Stimulated activated CD8-positive, alpha-beta memory T cell treated with anti-CD3 and anti-CD28 coated beads, Interleukin-4, amount 100 ng/mL, for 1 hour (primary cell): ENCODE measurements at places on chromosomes 6 and 20.

DNA sequence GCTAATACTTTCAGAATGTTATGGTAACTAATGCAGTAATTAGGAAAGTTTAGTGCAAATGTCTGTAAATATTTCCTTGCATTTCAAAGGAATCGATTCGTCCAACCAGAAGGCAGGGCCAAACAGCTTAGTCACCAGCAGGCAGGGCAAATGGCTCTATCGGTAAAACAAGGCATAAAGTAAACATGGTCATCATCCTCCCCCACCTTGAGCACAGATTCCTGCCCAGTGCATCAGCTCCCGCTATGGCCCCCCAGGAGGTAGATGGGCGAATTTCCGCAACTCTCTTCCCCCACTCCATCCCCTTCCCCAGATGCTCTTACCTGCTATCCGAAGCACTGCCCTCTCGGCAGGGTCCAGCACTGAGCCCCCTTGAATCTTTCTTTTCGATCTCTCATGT is 103.8 kb upstream of the BEND6 start:
- DNase-seq, result no peak

DNA sequence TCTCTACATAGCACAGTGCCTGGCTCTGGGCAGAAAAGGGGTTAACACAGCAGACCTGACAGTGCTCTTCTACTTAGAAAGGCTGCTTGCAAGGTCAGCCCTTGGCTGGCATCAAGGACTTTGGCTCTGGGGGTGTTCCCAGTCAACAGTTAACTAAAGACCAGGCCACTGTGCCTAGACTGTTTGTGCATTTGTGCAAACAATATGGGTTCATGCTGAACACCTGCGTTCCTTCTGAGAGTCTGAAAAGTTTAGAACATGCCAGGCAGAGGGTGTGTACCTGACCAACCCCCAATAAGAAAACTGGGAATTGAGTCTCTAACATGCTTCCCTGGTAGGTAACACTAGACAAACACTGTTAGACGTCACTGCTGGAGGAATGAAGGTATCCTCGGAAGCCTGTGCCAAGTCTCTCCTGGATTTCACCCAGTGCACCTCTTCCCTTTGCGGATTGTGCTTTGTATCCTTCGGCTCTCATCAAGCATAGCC is 110.7 kb downstream of the PDE10A start:
- DNase-seq, result no peak

GRCh38 chr20:23370873-23371272 is 8.9 kb downstream of the GZF1 start:
- no peak for DNase-seq

DNA sequence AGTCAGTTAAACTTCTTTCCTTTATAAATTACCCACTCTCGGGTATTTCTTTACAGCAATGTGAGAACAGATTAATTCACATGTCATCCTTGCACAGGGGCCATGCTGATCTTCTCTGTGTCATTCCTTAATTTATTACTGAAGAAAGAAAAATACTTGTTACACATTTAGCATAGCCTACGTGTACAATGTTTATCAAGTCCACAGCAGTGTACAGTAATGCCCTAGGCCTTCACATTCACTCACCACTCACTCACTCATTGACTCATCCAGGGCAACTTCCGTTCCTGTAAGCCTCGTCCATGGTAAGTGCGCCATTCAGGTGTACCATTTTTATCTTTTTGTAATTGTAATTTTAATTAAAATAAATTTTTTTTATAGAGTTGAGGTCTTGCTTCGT is 73.6 kb downstream of the RSPH3 start:
- DNase-seq, result no peak

- DNase-seq, result no peak
Observed at GRCh38 chr6:67630146-67630545, 1004.9 kb upstream of the ADGRB3 start.

- no peak for DNase-seq
Observed at GRCh38 chr20:911882-912600, 4.1 kb downstream of the ANGPT4 start.

DNA sequence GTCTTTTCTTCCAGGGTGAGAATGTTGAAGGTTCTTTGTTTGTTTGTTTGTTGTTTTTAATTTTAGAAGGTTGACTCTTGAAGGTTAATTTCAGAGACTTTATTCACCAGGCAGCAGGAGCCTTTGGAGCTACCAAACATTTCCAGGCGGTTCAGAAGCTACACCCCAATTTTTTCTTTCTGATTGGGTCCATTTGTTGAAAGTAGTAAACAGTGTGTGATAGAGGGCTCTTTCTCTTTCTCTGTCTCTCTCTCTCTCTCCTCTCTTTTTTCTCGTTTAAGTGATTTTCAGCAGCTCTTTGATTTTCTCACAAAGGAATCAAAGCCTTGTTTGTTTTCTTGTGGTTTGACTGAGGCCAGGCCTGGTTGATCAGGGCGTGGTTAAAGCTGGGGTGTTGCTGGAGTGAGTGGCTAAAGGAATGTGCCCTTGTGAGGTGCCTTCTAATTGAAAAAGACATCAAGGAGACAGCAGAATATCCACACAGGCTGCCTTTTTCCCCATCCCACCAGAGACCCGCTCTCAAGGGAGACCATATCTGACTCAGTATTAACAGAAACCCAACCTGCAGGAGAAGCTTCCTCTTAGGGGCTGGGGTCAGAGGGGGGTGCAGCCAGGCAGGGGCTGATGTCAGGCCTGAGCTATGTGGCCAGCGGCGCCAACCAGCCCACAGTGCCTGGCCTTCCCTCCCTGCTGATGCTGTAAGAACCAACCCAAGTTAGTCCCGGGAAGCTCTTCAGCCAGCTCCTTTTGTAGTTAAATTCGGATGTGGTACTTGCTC is 40.4 kb upstream of the NAA20 start:
- DNase-seq, result no peak

DNA sequence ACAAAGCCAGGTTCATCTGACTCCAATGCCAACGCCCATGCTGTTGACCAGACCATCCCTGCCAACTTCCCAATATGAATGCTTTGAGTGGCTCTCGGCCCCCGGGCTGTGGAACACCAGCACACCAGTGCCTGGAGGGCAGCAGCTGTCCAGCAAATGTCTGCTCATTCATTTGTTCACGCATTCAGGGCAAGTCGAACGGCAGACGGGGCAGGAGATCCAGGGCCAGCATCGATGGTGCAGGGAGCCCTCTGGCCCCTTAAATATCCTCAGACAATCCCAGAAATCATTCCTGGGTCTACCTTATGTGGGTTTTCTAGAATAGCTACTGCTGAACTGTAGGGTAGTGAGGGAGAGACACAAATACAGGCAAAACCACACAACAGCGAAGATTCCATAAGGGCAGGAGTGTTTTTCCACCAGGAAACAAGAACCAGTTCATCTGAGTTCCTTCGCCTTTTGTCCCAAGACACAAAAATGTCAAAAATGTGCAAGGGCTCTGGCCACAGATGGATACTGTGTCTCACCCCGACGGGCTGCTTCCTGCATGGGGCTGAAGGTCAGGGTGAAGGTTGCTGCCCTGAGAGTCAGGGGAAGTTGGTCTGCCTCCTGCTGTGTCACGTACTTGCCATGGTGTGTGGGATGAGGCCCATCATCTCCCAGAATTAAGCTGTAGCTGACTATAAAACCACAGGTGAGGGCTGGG is 15.5 kb downstream of the RIPOR3 start:
- DNase-seq, result no peak

DNA sequence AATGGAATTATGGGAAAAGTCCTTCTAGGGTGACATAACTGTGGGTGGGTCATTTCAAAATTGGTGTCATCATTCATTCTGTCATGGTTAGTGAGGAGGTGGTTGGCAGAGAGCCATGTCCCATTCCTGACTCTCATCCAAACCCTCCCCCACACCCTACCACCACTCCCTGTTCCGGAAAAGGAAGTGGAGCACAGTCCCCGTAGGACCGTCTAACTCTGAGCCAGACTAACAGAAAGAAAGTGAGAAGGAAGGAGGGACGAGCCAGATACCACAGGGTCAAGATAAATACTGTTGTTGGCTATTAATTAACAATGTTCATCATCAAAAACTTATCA is 4.8 kb downstream of the TRIM10 start:
- no peak for DNase-seq

GRCh38 chr6:20058912-20059311 is 153.4 kb downstream of the MBOAT1 start:
- DNase-seq, result no peak

DNA sequence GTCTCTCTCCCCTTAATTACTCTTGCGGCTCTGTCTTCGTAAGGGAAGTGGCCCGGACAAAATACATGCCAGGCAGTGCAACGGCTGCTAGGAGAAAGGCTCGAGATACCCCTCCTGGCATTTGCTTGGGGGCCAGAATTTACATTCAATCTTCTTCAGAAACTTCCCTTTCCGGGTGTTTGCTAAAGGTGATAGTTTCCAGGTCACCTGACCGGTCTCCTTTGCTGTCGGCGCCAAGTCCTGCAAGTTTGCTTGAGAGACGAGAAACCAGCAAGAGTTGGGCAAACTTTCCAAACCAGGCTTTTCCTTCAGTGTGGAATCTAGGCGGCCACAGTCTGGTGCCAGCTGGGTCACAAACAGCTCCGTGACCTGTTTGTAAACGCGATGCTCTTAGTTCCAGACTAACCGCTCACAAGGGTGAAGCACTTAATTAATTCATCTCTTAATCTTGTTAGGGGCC is 563 bp upstream of the SRSF3 start:
- no peak for DNase-seq

- no peak for DNase-seq
Observed at GRCh38 chr6:137218473-137218916, 690 bp downstream of the IFNGR1 start.

- DNase-seq, result no peak
Observed at GRCh38 chr6:151025076-151025475, 159.6 kb downstream of the MTHFD1L start.

- no peak for DNase-seq
Observed at GRCh38 chr6:42226645-42227143, 9.0 kb upstream of the MRPS10 start.

DNA sequence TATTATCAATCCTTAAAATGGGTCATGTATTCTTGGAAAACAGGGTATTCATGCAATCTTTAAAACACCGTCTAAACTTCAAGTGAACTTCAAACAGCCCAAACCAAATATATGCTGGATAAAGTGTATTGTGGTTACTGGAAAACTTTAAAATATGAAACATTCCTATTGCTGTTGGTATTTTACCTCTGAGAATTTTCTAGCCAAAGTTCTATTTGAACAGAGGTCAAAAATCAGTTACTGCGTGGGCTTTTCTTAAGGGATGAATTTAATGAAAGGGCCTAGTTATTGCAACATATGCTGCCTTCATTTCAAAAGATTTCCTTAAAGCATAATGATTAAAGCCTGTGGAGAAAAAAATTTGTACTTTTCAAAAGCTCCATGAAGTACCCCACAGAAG is 436.0 kb downstream of the PLCB1 start:
- no peak for DNase-seq

DNA sequence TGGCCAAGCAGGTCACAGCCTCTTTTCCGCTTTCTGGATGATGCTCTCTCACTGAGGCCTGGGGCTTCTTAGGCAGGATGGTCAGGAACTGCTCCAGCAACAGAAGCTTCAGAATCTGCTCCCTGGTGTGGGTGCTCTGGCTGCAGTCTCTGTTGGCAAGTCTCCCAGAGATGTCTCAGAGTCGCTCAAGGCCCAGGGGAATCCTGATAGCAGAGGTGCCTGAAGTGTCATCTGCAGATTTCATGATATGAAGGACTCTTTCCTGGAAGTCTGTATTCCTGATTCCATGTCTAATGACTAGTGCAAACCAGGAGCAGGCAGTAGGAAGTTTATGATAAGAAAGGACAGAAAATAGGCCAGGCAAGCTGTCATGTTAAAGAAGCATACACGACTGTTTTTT is 20.3 kb downstream of the ZSCAN31 start:
- DNase-seq, result no peak

GRCh38 chr20:20216941-20217340 is 151.0 kb upstream of the INSM1 start:
- DNase-seq, result no peak

DNA sequence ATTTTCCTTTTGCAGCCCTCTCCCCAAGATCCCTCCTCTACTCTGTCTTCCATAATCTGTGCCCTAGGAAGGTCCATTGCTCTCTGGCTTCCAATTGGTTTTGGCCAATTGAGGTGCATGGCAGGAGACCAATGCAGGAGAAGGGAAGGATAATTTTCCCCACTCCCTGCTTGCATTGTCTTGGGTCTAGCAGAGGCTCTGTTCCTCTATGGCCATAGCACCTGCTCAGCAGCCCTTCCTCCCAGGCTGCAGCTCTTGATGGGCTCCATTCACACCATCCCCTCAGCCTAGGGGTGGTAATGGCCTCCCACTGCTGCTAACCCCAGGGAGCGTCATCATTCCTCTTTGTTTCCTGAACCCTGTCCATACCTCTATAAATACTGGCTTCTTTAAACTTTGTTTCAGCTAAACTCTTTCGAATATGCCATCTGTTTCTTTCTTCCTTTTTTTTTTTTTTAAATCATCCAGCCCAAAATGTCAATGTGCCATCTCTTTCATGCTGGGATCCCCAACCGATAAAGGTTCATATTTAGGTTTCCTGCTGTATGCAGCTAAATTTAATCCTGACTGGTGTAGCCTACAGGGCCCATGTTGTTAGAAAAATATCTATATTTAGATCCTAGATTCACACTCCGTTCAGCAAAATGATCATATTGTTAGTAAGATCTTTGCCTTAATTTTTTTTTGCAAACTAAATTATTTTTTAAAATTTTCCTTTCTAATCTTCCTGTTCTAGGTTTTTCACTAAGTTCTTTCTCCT is 63.8 kb downstream of the HECA start:
- no peak for DNase-seq

DNA sequence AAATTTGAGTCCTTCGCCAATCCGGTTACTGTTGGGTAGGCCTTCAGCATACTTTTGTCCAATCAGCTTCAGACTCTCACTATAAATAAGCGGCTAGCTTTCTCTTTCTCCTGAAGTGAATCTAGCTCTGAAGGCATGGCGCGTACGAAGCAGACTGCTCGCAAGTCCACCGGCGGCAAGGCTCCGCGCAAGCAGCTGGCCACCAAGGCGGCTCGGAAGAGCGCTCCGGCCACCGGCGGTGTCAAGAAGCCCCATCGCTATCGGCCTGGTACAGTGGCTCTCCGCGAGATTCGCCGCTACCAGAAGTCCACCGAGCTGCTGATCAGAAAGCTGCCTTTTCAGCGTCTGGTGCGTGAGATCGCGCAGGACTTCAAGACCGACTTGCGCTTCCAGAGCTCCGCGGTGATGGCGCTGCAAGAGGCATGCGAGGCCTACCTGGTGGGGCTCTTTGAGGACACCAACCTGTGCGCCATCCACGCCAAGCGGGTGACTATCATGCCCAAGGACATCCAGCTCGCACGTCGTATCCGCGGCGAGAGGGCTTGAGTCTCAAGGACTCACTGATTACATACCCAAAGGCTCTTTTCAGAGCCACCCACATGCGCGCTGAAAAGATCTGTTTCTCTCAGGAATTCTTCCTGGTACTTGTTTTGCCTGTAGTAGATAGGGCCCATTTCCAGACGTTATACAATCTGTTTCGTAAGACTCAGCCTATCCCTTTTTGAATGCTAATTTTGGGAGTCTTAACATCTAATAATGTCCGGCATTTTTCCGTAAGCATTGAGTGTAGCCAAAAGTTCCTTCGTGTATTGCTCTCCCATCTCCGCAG is 102.0 kb downstream of the OR2B2 start:
- DNase-seq, result no peak

- DNase-seq, result no peak
Observed at GRCh38 chr20:58553841-58554240, 38.6 kb upstream of the APCDD1L start.
